ENCODE measurements at places on chromosomes 6 and 20. TPM values are rescaled to one million over a fixed set of nuclear protein-coding genes. Genes with fewer than 3 reads are reported as not detected.
A peak's percentile ranks its signal among the peaks of the same experiment; 100 is the strongest.

Gene COL19A1
- total RNA-seq: under 0.01 TPM

Gene ASIP
- total RNA-seq: not detected

DNA sequence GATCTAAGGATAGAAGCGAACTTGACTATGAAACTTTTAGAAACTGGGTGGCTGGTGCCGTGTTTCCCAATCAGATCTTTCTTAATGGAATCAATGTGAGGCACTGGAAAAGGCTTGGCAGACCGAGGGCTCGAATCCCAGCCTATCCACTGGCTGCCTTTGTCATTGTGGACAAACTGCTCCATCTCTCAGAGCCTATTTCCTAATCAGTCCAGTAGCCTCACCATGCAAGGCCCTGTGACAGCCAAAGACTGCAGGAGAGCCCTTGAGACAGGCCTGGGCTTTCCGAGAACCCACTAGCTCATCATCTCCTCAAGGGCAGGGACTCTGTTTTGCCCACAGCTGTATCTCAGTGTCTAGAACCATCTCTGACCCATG, 43.4 kb downstream of the SPDEF start:
- no peak for DNase-seq

DNA sequence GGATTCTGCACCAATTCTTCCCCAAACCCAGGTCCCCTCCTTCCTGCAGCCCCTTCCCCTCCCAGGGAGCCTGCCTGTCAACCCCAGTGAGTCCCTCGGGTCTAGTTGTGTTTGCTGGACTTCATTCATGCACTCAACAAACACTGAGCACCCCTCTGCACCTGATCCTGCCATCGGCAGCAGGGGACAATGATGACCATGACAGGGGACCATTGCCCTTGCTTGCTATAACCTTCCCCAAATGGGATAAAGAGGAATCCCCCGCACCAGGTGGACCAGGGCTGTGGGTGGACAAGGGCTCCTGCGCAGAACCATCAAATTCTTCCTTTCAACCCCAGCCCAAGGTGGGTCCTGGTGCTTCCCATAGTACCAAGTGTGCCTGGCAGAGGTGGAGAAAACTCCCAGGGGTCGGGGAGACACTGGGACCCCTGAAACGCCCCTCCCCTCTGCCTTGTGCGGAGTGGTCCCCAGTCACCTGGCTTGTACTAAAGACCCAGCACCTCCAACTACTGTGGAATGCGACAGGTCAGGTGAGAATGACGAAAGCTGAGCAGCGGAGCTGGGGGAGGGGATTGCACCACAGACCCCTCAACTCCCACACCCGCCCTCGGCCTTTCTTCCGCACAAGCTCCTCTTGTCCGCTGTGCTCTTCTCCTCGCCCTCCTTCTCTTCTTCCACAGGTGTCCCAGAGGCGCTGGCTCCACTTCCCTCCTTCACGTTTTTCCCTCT, 119.9 kb upstream of the ZNF217 start:
- no peak for DNase-seq

DNA sequence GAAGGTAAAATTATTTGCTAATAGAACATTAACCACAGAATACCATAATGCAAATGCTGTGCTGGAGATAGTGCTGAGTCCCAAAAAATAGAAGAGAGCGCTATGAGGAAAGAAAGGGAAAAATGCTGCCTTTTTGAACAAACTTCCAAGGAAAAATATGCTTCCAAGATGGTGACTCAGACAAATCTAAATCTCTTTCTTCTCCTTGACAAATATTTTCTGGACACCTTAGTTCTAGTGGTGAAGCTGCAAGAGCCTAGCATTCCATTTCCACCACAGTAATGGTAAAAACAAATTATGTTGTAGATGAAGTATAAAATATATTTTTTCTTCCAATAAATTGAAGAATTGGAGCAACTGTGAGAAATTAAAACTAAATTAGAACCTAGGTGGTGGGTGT, 155.6 kb upstream of the TBX18 start:
- DNase-seq: no peak

DNA sequence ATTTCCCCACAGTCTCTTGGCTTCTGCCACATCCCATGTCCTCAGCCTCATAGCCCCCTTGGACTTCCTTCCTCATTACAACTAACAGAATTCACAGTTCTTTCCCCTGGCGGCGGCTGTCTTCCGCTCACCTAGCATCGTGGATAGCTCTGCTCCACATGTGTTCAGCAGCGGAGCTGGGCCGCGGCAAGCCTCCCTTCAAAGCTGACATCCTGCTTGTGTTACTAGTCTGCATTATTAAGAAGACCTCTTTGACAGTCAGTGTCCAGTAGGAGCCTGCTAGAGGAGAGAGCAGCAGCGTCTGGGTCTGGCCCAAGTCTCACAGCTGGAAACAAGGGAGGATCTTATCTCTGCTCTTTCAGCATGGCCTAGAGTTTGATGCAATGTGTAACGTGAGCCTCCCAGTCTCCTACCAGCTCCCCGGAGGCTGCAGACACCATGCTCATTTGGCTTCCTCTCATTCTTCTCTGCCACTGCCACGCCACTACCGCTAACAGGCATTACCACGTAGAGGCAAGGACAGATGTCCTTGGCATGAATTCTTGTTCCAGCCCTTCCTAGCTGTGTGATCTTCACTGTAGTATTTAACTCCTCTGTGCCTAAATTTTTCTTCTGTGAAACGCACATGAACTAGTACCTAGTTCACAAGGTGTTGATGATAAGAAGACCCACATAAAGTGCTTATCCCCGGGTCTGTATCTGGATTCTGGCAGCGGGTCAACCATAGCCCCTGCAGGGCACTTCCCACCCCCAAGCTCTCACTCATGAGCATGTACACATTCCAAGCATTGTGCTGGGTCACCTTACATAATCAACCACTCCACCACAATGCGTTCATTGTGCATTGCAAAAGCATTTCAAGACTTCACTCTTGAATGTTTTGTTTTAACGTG, 107.1 kb upstream of the BACH2 start:
- DNase-seq: no peak

- peak; percentile 1 for DNase-seq
Observed at GRCh38 chr6:68559070-68559469, 76.0 kb upstream of the ADGRB3 start.

- no peak for DNase-seq
Observed at GRCh38 chr6:101517632-101518031, 124.1 kb downstream of the GRIK2 start.

DNA sequence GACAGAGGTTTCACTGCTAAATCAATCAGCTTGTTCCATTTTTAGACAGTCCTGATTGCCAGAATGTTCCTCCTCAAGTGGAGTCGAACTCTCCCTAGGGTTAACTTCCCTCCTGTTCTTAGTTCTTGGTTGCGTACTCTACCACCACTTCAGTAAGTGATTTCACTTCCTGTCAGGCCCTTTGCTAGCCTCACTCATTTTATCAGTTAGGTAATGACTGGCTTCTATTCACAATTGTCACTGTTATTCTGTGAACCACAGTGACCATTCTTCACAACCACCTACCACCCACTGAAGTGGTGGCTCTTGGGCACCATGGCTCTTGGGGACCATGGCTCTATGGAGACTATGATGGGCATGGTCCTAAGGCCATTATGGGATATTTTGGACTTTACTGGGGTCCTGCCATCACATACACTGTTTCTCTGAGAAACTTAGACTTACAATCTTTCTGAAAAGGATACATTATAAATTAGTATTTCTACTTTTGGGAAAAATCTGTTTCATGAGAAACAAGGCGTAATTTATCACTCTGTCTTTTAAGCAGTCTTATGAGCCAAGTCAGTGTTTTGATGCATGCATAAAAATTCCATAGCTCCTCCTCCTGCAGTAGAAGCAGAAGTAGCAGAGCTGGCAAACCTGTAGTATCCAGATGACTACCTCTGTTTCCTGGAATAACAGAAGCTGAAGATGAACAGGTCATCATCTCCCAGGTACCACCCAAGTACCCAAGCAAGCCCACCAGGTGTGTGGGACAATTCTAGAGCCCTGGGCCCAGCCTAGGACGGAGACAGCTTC, 66.3 kb downstream of the ATXN1 start:
- no peak for DNase-seq

GRCh38 chr6:142879527-142879926, 65.4 kb downstream of the HIVEP2 start:
- DNase-seq: no peak

GRCh38 chr20:58251979-58252591, 23.6 kb upstream of the ANKRD60 start:
- DNase-seq: no peak
